ENCODE measurements at places on chromosomes 16 and 17.

DNA sequence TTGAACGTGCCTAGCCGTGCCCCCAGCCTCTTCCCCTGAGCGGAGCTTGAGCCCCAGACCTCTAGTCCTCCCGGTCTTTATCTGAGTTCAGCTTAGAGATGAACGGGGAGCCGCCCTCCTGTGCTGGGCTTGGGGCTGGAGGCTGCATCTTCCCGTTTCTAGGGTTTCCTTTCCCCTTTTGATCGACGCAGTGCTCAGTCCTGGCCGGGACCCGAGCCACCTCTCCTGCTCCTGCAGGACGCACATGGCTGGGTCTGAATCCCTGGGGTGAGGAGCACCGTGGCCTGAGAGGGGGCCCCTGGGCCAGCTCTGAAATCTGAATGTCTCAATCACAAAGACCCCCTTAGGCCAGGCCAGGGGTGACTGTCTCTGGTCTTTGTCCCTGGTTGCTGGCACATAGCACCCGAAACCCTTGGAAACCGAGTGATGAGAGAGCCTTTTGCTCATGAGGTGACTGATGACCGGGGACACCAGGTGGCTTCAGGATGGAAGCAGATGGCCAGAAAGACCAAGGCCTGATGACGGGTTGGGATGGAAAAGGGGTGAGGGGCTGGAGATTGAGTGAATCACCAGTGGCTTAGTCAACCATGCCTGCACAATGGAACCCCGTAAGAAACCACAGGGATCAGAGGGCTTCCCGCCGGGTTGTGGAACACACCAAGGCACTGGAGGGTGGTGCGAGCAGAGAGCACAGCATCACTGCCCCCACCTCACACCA lies 724 bp downstream of the GAA start:
- DNase-seq = no peak

GRCh38 chr17:72099919-72100318 lies 20.9 kb upstream of the SOX9 start:
- no peak for DNase-seq

GRCh38 chr16:30491744-30492308 lies 19.3 kb downstream of the ITGAL start:
- no peak for DNase-seq

DNA sequence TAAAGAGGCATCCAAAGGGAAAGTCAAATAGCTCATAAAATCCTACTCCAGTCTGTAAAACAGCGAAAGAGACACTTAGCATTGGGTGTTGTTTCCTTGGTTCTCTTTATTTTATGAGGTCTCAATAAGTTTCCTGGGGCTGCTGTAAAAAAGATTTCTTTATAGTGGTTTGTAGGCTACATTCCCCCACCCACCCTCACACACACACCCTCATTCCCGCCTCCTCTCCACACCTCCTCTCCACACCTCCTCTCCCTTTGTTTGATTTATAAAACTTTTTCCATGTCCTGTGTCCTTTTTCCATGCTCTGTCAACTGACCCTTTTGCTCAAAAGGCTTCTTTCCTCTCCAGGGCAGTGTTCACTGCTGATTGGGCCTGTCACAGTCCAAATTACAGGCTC lies 178.9 kb upstream of the SOX9 start:
- no peak for DNase-seq

- DNase-seq = no peak
Observed at GRCh38 chr17:80116921-80117380, 15.6 kb downstream of the GAA start.

- no peak for DNase-seq
Observed at GRCh38 chr16:72202014-72202413, 30.1 kb upstream of the PMFBP1 start.

GRCh38 chr17:39462631-39463375 lies 1.5 kb downstream of the CDK12 start:
- DNase-seq = peak; percentile 83

DNA sequence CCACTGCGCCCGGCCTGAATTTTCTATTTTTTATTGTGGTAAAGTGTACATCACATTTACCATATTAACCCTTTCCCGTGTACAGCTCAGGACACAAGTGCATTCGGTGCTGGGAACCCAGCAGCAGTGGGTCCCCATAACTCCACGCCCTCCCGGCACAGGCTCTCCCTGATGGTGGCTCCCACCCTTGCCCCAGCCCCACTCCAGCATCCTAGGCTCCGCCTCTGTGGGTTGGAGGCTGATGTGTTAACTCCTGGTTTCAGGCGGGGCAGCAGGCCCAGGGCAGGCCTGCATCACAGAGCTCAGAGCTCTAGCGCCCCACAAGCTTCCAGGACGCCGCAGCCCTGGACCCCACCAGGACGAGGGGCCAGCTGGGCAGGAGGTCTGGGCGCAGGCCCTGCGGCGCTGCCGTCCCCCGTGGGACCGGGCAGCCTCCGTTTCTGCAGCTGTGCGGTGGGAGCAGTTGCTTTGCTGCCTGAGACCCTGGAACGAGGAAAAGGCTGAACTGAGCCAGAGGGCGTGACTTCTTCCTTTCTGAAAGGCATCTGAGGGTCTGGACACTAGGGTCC lies 19.6 kb downstream of the ZFPM1 start:
- DNase-seq = no peak

Data from chondrocyte (in vitro differentiated cells).